ENCODE measurements at places on chromosomes 3 and 15. TPM values are rescaled to one million over a fixed set of nuclear protein-coding genes. Genes with fewer than 3 reads are reported as not detected.

TIMMDC1 gene
- total RNA-seq = 94.8 TPM

FBXL22 gene
- not detected for total RNA-seq

SNX22 gene
- 0.20 TPM for total RNA-seq

WNT5A gene
- 113 TPM for total RNA-seq

SLC7A14 gene
- total RNA-seq = 2.8 TPM

CNTN3 gene
- not detected for total RNA-seq
